ENCODE measurements at places on chromosomes 1 and 21.

GRCh38 chr1:59291561-59291960 is 5.3 kb upstream of the FGGY start:
- no peak for DNase-seq

DNA sequence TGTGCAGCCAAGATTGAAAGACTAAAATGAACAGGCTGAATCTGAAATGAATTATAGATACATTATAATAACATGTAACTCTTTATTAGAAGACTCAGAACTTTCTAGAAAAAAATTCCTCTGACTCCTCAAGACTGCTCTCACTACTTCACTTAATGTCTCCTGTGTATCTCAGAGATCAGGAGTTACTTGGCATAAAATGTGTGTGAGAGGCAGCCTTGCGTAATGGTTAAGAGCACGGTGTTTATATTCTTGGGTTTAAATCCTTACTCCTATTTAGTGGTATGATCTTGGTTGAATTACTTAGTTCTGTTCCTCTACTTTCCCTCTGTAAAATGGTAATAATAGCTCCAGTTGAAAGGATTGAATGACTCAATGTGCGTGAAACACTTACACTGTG is 634.9 kb downstream of the LTN1 start:
- no peak for DNase-seq

GRCh38 chr1:165686121-165686970 is 12.0 kb downstream of the ALDH9A1 start:
- DNase-seq: no peak

DNA sequence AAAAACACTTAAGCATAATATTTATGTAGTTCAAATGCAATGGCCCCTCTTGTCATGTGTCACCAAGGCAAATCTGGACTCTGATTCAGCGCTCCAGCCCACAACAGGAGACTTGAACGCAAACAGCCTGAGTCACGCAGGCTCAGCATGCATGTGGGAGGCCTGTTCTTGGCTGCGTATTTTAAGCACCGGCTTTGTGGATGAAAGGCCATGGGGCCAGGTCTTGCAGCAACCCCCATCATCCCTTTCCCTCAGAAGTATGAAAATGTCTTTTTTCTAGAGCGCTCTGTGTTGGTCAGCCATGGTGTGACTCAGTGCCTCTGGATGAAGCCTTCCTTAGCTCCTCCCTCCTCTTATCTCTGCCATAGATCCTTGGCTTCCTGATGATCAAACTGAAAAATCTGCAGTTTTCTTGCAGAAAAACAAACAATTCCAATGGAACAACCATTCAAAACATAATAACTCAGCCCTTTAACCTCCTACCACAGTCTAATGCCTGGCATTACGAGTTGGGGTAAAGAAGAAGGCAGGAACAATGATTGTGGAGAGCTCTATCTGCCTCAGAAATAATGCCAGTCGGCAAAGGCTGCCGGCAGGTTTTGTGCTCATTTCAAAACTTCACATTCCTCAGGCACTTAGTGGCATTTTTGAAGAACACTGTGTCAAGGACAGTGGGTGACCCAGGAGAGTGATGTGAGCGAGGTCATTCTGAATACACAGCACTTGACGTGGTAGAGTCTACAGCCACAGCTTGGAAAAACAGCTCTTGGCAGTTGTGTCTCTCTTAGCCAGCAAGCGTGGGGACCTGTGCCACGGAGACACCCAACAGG is 167.5 kb downstream of the CLIC6 start:
- no peak for DNase-seq

- DNase-seq: no peak
These were observed 22.4 kb upstream of the LEPR start for GRCh38 chr1:65398083-65398482.

Data from iPS DF 19.7 (cell line).